ENCODE measurements at places on chromosomes 6 and 20.

GRCh38 chr6:6660339-6661045 is 72.0 kb downstream of the LY86 start:
- DNase-seq = no peak

DNA sequence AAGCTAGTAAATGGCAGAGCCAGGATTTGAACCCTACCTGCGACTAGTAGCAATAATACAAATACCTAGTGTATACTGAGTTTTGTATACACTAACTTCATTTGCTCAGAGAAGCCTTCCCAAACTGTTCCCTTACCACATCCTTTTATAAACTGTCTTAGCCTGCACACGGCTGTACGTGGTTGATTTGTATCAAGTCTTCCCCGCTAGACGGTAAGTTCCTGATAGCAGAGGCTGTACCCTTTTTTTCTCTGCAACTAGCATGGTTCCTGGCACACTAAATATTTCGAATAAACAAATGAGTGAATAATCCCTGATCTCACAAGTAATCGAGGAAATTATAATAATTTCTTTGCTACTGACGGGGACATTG is 636 bp downstream of the RTF2 start:
- DNase-seq = no peak

- no peak for DNase-seq
Observed at GRCh38 chr6:46903175-46903574, 18.6 kb downstream of the ADGRF5 start.

DNA sequence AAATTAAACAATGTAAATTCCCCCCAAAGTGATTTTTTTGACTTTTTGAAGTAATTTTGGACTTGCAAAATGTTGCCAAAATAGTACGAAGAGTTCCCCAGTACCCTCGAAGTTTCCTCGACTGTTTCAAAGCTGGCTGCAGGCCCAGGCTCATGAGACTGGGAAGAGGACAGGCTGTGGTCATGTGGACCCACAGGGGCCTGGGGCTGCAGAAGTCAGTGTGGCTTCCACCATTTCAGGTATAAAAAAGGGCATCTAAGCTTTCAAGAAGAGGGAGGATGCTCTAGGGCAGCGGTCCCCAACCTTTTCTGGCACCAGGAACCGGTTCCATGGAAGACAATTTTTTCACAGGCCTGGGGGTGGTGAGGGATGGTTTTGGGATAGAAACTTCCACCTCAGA is 75.0 kb downstream of the PTPN1 start:
- DNase-seq = no peak

DNA sequence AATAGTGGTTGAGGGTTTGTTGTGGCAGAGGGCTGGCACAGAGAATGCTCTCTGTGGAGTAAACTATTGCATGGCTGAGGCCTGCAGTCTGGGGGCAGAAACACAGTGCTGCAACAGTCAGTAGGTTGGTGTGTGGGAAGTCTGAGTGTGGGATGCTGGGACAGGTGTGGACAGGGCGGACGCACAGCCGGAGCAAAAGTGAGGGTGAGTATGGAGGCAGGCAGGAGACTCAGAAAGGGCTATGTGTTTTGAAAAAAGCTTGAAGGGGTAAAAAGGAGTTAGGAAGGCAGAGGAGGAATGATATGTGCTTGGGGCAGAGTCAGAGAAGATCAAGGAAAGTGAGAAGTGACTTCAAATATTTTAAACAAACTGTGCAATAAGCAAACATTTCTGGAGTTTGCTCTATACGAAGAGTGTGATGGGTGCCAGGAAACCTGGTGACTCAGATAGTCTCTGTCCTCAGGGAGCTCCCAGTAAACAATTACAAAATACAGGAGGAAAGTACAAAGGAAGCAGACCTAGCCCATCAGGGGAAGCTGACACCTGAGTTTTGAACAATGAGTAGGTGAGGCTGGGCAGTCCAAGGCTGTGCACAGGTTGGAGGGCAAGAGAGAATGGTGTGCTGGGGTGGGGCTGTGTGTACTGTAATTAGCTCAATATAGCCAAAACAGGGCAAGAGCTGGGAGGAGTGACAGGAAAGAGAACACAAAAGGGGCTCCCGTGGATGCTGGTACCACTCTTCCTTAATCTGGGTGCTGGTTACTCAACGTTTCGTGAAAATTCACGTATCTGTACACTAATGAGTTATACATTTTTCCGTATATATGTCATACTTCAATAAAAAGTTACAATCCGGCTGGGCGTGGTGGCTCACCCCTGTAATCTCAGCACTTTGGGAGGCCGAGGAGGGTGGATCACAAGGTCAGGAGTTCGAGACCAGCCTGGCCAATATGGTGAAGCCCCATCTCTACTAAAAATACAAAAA is 55.2 kb downstream of the PIGU start:
- no peak for DNase-seq

- DNase-seq = no peak
Observed at GRCh38 chr6:42095094-42095493, 44.8 kb downstream of the TAF8 start.

DNA sequence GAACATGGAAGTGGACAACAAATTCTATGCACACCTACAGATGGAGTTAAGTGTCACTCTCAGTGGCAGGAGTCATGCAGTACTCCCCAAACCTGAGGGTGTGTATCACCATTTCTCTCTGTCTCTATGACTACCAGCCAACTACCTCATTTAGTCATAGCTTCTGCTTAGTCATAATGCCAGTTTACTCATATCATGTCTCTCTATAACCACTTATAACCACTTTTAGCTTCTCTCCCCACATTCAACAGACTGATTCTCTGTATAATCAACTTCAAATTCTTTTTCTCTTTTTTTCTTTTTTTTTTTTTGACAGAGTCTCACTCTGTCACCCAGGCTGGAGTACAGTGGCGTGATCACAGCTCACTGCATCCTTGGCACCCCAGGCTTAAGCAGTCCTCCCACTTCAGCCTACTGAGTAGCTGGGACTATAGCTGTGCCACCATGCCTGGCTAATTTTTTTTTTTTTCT is 13.8 kb upstream of the GTF3C6 start:
- DNase-seq = no peak

- DNase-seq = no peak
Observed at GRCh38 chr6:2522521-2522920, 228.2 kb downstream of the MYLK4 start.

GRCh38 chr6:98124171-98124570 is 710.2 kb upstream of the POU3F2 start:
- no peak for DNase-seq

DNA sequence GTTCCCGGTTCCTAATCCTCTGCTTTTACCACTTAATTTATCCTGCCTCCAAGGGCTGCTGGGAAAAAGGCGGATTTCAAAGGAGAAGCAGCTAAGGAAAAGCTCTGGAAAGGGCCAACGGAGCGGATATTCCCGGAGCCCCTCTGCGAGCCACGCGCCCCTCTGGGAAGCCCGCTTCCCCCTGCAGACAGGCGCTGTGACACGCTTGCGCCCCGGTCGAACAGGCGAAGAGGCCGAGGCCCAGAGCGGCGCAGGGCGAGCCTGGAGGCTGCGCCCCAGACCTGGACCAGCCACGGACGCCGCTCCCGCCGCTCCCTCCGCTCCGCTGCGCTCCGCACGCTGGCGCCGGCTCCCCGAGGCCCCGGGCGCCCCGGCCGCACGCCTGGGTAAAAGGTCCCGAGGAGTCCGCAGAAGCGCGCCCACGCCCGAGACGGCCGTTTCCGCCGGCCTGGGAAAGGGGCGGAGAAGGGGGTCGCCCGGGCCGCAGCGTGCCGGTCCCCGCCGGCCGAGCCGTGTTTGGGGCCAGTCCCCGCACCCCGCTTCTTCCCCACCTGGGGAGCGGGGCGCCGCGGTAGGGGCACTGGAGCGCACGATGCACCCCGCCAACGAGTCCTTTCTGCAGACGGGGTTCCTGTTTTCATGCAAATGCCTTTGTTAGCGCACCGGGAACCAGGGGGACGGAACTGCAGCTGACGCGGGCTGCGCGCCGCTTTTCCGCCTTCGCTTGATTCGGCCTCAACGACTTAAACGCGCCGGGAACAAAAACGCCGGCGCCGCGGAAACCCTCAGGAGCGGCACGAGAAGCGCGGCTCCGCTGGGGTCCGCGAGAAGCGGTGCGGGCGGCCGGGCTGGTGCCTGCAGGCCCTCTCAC is 91.9 kb upstream of the SIRPA start:
- DNase-seq = no peak

DNA sequence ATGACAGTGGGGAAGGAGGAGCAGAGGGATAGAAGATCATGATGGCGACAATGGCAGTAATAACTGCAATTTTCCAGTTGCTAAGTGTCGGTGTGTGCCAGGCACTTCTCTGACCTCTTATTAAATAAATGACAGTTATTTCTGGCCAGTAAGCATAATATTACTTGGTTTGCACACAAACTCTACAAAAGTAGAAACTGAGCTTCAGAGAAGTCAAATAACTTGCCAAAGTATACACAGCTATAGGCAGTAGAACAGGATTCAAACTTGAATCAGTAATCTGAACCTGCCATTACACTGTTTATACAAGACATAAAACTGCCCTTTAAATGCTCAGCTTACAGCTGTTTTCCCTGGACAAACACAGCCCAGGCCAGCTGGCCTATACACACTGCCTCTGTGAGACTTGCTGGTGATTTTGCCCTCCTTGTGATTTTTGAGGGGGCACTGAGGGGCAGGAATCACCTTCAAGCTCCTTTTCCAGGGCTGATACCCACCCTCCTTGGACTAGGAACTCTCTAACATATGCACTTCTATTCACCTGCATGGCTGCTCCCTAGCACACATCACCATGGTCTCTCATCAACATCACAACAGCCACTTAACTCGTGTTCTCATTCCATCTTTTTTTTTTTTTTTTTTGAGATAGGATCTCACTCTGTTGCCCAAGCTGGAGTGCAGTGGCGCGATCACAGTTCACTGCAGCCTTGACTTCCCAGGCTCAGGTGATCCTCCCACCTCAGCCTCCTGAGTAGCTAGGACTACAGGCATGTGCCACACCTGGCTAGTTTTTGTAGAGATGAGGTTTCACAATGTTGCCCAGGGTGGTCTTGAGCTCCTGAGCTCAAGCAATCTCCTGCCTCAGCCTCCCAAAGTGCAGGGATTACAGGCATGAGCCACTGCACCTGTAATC is 63.6 kb downstream of the SLC23A2 start:
- DNase-seq = no peak

GRCh38 chr6:36756786-36757185 is 59.2 kb downstream of the RAB44 start:
- DNase-seq = no peak

DNA sequence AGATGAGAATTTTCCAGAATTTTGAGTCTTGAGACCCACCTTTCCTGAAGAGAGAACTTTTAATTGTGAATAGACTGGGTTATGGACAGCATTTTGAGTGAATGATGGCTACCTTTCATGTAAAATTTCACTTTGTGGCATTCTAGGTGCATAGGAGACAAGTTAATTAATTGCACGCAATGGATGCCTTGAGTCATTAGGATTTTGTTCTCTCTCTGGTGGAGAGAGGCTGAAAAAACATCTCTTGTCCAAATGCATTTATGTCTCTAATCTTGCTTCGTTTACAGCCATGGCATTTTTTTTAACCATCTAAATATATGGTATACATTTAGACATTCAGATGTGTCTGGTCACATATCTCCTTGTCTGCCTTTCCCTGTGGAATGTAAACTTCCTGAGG is 3.1 kb downstream of the RHAG start:
- no peak for DNase-seq

DNA sequence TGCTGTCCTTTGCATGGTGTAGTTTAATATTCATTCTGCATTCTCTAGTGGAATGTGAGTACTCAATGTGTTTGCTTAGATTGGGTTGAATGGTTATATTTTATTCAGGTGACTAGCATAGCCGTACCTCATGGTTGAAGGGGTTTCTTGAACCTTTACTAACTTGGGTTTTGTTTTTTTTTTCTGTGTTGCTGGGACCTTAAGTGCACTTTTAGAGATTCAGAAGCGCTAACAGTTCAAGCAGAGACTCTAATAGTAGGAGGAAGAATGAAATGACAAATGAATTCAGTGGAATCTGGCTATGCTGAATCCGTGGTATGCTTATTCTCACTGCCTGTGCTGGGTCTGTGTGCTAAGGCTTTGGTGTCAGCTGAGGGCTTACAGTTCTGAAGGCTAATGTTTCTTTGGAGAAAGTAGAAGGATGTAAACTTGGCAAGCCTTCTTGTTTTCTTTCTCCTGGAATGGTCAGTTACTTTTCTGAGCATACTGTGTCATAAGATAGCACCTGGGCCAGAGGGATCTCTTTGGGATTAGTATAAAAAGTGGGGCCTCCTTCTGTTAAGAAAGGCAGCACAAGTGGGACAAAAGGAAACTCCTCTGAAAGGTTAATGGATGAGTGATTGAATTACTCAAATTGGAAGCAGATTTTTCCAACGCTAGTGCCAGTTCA is 28.7 kb downstream of the RNF144B start:
- DNase-seq = no peak

DNA sequence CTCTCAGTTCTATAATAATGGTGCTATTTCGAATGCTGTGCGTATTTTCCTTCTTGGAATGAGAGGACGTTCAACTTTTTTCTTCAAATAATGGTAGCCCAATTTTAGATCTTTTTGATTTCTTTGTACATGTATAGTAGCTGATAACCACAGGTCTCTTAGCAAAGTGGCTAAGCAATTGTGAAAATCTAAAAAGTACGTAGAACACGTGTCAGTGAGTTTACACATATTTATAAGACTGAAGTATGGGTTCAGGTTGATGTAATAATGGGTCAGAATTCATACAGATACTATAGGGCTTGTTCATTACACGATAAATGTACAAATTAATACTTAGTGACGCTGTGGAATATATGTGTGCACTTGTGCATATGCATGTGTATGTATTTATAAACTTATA is 1.3 kb downstream of the SMIM13 start:
- DNase-seq = no peak

DNA sequence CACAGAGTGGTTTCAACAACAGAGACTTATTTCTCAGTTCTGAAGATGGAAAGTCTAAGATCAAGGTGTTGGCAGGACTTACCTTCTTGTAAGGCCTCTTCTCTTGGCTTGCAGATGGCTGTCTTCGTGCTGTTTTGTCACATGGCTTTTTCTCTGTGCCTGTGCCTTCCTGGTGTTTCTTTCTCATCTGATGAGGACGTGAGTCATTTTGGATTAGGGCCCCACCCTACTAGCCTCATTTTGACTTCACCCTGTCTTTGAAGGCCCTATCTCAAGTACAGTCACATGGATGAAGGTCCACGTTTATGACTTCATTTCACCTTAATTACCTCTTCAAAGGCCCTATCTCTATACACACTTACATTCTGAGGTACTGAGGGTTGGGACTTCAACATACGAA is 41.4 kb upstream of the LAMA2 start:
- DNase-seq = no peak

DNA sequence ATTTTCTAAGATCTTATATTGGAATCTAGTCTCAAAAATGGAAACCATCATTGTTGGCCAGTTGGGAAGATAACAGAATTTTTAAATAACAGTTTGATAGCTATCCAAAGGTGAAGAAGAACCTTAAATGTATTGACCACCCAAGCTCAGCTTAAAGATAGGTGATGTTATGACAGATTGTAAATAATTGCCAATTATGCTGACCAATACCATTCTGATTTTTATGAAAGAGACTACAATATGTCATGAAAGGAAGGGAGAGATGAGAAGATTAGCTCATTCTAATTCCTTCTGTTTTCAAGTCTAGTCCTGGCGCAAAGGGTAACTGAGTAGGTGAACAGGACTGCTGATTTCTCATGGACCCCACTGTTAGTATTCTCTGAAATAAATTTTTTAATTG is 5.7 kb upstream of the TAB2 start:
- no peak for DNase-seq

- no peak for DNase-seq
Observed at GRCh38 chr6:17448165-17448564, 54.8 kb downstream of the CAP2 start.

- no peak for DNase-seq
Observed at GRCh38 chr20:35618263-35619131, 2.9 kb downstream of the SPAG4 start.

- no peak for DNase-seq
Observed at GRCh38 chr6:83462524-83462923, 31.7 kb upstream of the ME1 start.

GRCh38 chr6:104462811-104463599 is 396.7 kb downstream of the HACE1 start:
- DNase-seq = no peak
